T47D (cell line): ENCODE measurements at places on chromosomes 11 and 22.

DNA sequence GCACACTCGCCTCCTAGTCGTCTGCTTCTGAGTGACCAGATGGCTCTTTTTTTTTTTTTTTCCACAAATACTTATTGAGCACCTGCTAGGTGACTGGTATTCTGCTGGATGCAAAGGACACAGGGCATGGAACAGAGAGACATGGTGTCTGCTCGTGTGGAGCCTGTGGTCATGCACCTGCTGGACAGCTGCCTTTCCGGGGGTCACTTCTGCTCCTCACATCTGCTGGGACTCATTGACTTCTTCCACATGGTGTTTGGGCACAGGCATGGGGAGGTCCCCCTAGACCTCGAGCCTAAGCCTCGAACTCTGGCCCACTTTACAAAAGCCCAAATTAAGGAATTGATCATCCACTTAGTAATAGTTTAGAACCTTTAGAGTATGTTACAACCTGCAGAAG lies 39.5 kb upstream of the EMID1 start:
- DNase-seq: no peak

DNA sequence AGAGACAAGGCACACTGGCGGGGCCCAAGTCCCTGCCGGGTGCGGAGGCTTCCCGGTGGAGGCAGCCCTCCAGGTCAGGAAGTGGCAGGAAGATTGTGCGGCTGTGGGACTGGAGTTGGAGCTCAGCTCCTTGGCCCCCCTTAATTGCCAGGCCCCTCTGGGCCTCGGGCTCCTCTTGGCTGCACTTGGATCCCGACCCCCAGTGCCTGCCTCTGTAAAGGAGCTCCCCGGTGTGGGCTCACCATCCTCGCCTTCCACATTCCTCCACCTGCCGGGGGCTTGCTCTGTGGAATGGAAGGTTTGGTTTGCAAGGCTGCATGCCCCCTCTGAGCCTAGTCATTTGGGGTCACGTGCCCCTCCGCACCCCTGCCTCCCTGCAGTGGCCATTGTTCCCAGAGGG lies 38.1 kb upstream of the COMT start:
- no peak for DNase-seq

DNA sequence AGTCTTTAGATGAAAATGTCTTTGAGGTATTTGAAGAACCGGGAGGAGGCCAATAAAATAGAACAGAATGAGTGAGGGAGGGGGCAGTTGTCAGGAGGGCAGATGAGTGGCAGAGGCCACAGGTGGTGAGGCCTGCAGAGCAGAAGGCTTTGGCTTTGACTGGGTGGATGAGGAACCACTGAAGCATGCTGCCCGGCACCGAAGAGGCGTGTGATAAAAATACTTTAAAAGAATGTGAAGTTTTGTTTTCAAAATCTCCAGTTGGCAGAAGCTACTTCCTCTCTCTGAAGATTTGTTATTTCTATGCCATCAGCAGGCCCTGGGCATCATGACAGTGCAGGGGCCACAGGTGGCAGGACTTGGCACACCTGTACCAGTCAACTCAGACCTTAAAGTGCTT lies 6.3 kb downstream of the MS4A12 start:
- DNase-seq: no peak

GRCh38 chr11:33410086-33410765 lies 153.0 kb downstream of the HIPK3 start:
- no peak for DNase-seq

DNA sequence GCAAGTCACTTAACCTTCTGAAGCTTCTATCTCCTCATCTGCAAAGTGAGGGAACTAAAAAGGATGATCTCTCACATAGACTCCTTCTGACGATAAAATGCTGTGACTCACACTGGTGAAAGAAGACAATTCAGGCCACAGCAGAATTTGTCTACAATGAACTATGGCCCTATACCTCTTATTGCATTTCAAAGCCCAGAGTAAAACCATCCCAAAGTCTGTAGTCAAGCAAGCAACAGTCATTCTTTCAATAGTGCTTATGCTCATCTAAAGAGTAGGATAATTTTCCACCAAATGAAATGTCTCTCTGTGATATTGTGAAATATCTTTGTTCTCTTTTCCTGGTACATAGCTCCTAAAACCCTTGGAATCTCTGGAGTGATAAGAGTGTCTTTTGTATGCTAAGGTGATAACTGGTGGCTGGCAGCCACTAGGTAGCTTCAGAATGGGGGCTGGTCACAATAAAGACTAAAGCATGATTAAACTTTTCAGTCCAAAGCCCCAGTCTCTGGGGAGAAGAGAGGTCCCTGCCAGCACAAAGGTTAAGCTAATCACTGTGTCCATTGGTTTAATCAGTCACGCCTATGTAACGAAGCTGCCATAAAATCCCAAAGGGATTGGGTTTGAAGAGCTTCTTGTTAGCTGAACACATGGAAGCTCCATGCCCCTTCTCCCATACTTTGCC lies 30.8 kb downstream of the SYTL2 start:
- no peak for DNase-seq

DNA sequence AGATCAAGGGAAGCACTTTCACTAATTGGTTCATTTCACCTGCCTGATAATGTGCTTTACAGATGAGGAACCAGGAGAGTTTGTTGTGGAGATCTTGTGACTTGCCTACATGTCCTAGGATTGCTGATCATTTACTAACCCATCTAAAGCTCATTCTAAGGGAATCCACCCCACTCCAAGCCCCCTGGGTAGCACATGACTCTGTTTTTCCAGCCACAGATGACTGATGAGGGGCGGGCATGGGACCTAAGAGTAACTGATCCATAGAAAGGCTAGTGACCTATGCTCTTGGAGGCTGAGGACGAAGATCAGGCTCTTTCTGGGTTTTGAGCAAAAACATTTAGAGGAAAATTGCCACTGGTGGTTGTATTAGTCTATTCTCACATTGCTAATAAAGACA lies 378.1 kb downstream of the CADM1 start:
- no peak for DNase-seq

GRCh38 chr11:115201111-115201792 lies 303.0 kb downstream of the CADM1 start:
- no peak for DNase-seq

GRCh38 chr11:9839550-9839949 lies 175.7 kb downstream of the SWAP70 start:
- DNase-seq: no peak

- no peak for DNase-seq
These were observed 48.9 kb downstream of the ST3GAL4 start for GRCh38 chr11:126404367-126404766.

GRCh38 chr11:126824035-126824607 lies 176.4 kb downstream of the KIRREL3 start:
- DNase-seq: no peak

- no peak for DNase-seq
These were observed 18.9 kb upstream of the VWA5A start for GRCh38 chr11:124096364-124096763.
